ENCODE measurements at places on chromosomes 5 and 9.

DNA sequence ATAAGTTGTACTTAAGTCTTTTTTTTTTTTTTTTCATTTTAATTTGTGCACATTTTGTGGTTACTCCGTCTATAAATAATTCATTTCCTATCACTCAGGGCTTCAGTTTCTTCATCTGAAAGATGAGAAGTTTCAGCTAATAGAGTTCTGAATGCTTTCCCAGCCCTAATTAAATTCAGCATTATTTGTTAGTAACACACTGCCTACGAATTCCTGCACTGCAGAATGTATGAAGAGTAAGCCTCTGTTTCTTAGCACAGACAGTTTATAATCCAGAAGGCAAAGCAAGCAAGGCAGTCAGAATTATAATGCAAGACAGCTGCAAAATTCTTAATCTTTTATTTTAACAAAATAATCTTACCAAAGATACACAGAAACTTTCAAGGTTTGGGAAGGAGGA is 138.0 kb upstream of the GHR start:
- no peak for DNase-seq

- DNase-seq, result peak; percentile 89
Measured at GRCh38 chr5:180328296-180329137, 24.6 kb downstream of the GFPT2 start.

DNA sequence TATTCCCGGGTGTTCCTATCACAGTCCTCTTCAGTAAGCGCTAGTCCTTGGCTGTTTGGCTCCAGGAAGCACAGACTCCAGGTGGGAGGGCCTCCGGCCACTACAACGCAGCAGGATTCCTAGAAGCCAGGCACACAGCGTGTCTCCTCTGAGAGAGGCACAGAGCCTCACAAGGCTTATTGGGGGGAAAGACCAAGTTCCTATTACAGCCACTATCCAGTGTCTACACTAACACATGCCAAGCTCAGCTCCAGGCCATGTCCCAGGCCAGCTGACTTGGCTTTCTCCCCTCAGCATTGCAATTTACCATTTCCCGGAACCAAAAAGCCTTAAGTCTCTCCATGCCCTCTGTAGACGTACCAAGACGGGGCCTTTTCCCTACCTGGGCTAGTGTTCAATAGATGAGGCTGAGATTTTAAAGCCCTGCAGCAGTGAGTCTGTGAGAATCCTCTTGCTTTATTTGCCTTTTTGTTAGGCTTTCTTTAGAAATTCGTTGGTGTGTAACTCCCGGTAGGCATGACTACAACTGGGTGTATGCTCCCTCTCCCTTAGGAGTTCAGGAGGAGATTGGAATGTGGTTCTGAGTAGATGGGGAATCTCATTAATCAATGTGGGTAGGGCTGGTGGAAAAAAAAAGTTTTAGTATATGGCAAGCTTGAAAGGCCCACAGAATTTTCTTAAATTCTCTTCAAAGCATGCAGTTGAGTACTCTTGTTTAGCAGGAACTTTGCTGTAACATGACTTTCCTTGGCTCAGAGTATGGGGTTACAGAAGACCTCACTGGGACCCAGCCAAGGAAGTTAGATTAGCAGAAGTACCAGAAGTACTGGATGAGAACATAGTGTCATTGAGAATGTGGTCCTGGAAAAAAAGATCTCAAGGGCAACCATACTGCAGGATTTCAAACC is 84.3 kb upstream of the SLC1A3 start:
- no peak for DNase-seq

GRCh38 chr5:149857499-149857898 is 87.1 kb downstream of the PDE6A start:
- no peak for DNase-seq

- peak; percentile 74 for DNase-seq
Measured at GRCh38 chr9:72363908-72364678, 915 bp downstream of the ZFAND5 start.

Measured in suppressor macrophage treated with lipopolysaccharide for 1 hour (primary cell).